Stimulated activated CD4-positive, alpha-beta T cell treated with anti-CD3 and anti-CD28 coated beads, Interleukin-1b, Interleukin-23, amount 100 ng/mL, for 48 hours (primary cell): ENCODE measurements at places on chromosomes 3 and 15.

DNA sequence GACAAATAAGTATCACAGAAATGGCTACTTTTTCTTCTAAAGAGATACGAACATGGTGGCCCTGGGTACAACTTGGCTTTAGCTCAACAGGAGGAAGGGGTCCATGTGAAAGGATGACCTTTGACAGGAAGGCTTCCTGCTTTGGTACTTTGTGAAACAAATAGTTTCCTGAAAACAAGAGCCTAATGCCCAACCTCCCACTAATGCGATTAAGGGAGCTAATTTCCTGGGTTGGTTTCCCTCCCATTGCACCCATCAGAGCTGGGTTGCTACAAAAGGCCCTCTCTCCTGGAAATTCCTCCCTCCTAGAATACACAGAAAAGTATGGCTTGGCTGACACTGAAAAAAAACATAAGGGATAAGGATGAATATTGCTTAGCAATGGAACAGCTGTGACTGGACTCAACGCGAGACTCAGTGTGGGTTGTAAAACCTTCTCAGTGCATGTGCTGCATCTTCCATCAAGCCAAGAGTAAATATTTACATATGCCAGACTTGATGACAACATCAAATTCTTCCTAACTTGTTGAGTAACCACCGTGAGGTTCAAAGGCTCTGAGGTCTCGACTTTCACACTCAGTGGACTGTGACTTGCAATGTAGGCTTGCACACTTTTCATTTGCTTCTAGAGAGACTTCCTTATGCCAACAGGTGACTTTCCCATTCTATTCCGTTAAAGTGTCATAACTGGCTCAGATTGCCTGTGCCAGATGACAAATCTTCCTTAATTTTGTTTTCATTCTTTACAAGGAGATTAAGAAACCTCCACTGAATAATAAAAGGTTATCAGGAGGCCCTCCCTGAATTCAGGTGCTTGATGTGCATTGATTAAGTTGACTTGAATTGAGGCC lies 60.1 kb downstream of the ADAMTS9 start:
- no peak for DNase-seq

DNA sequence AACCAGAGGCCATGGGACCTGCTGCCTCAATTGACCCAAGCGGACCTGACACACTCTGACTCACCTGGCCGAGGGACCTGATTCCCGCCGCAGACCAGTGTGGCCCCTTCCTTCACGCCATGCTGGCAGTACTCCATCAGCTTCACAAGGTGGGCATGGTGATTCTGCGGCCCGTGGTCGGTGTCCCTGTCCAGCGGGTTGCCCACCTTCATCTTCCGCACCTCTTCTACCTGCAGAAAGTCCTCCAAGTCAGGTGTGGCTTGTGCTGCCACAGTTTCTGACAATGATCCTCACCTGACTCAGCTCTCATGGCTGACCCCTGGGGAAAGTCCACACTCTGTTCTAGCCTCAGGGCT lies 25.9 kb upstream of the SLC41A3 start:
- no peak for DNase-seq

GRCh38 chr15:55589287-55589686 lies 1.1 kb upstream of the PYGO1 start:
- no peak for DNase-seq

- no peak for DNase-seq
These were observed 14.7 kb downstream of the PAK2 start for GRCh38 chr3:196754091-196754981.

DNA sequence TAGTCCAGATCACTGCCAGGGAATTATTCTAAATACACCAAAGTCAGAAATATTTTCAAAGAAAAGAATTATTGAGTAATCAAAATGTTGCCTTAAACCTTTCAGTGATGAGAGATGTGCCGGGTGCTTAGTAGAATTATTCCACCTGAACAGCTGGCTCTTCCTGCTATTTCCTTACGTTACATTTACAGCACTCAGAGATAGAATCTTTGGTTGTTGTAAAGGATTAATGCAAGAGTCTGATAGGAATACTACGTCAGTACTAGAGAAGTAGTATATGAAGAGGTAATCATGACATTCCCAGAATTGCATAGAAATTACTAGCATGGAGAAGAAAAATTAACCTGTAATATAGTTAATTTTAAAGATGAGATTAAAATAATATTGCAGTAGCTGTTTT lies 50.9 kb upstream of the ZDHHC23 start:
- no peak for DNase-seq

DNA sequence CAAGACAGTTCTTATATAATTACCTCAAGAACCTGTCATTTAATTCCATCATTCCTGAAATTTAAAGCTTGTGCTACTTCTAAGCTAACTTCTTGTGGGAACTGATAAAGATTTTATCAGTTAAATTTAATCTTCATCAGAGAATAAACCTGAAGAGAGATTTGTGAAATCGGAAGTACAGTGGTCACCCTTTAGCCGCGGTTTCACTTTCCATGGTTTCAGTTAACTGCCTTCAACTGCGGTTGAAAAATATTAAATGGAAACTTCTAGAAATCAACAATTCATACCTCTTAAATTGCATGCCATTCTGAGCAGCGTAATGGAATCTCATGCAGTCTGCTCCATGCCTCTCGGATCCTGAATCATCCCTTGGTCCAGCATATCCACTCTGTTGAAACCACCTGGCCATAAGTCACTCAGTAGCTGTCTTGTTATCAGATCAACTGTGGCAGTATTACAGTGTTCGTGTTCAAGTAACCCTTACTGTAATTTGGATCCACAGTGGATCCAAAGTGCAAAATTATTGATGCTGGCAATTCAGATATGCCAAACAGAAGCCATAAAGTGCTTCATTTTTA lies 626.1 kb downstream of the CADM2 start:
- no peak for DNase-seq

GRCh38 chr15:40762919-40763800 lies 708 bp upstream of the GCHFR start:
- DNase-seq, result peak; percentile 47

DNA sequence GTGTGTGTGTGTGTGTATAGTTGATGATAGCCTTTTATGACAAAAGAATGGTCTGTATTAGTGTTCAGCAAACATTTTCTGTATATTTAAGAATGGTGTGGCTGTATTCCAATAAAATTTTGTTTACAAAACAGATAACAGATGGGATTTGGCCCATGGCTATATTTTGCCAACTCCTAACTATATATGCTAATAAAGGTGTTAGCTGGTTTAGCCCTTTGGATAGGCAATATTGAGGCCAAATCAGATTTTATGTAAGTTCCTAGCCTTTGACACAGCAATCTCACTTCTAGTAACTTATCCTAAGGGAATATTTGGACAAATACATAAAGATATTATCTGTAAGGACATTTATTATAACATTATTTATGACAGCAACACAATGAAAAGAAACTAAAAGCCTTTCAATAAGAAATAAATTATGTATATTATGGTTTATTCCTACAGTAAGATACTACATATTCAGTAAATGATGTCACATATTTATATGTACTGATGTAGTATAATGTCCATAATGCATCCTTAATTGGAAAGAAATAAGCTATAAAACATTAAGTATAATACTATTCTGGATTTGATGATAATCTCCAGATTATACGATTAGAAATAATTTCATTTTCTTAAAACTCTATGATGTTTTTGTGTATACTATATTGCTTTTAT lies 264.0 kb downstream of the RBMS3 start:
- DNase-seq, result no peak
